ENCODE measurements at places on chromosomes 13 and 19.
A peak's percentile ranks its signal among the peaks of the same experiment; 100 is the strongest.

DNA sequence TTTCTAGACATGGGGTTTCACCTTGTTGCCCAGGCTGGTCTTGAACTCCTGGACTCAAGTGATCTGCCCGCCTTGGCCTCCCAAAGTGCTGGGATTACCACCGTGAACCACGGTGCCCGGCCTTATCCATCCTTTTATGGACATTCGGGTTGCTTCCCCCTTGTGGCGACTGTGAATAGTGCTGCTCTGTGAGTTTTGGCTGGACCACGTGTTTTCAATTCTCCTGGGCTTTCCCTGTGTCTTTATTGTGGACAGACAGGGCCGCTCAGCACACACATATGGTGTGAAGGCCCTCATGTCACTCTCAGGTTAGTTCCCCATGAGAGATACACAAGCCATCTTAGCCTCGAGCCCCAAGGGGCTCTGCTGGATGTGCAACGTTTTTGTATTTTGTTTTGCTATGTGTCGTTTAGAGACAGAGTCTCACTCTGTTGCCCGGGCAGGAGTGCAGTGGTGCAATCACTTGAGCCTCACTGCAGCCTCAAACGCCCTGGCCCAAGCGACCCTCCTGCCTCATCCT, 40.5 kb downstream of the MAU2 start:
- DNase-seq, result peak; percentile 85

GRCh38 chr19:48381178-48381950, 10.0 kb downstream of the KDELR1 start:
- no peak for DNase-seq

DNA sequence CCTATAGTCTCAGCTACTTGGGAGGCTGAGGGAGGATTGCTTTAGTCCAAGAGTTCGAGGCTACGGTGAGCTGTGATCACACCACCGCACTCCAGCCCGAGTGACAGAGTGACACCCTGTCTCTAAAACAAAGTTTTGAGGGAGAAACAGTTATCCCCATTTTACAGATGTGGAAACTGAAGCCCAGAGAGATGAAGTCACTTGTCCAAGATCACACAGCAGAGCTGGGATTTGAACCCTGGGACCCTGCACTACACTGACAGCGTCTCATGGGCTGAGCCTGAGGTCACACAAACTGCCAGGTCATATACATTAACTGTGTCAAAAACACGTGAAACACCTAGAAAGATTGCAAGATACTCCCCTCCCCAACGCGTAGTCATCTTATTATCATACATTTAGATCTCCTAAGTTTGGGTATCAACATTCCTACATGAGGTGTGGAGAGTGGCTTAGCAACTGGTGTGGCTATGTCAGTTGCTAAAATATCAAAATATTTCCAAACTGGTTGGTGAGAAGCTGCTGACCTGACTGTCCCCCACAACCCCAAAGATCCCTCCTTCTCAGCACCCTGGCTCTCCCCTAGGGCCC, 8.2 kb downstream of the FCGBP start:
- DNase-seq, result no peak

- DNase-seq, result peak; percentile 25
These were observed 94.3 kb upstream of the IRS2 start for GRCh38 chr13:109880371-109881346.

- peak; percentile 91 for DNase-seq
These were observed 18.7 kb downstream of the PAF1 start for GRCh38 chr19:39372047-39372802.
